ENCODE measurements at places on chromosomes 1 and 21.
A peak's percentile ranks its signal among the peaks of the same experiment; 100 is the strongest.

DNA sequence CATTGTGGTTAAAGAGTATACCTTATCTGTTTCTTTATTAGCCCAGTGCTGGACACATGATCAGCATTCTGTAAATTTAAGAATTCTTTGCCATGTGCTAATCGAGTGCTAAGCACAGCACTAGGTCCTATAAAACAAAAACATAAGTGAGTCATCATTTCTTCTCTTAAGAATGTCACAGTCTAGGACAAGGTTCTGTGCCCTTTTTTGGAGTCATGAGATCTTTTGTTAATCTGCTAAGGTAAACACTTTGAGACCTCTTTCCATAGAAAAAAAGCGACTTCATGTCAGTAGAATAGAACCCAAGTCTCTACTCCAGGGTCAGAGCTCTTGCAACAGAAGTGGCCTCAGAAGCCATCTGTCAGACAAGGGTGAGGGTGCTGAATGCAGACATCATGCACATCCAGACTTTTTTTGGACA, 70.0 kb upstream of the NFIA start:
- DNase-seq, result no peak

DNA sequence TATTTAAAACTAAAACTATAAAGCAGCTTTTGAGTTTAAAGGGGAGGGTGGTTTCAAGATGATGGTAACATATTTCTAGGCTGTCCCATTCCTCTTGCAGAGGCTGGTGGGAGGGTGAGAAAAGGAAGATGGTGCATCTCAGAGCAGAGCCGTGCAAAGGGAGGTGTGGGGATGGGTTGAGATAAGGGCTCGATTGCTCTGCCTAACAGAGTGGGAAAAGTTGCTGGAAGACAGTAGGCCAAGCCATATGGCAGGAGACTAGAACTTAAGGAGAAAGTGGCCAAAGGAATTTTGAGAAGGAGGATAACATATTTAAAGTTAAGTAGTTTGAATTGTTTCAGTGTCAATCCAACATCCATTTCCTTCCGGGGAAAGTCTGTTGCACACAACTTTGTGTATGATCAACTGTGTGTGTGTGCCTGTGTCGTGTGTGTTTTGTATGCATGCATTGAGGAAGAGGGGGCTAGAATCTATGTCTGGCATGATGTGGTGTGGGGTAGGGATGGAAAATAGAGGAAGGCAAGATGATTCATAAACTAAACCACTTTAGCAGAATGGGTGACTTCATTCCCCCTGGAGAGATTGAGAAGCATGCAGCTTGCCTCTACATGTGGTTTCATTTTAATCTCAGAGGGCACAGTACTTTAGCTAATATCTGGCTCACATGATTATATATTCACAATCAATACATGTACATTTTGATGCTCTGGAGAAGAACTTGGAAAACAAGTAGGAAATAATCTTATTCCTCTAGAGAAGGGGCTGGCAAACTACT, 145.0 kb upstream of the DNAH14 start:
- no peak for DNase-seq

DNA sequence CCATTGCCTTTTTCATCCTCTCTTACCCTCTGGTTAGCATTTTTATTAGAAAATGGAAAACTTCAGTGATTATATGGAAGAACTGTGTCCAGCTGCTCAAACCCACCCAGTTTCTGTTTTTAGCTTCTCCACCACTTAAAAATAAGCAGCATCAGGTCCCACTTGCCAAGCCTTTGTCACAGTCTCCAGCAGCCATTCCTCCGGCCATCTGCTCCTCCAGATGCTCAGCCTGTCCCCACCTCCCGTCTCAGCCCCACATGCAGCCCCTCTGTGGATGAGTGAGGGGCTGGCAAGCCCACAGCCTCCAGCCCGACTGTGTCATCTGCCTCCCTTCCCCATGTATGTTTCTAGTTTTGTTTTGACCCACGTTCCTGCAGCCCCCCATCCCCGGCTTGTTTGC, 289.7 kb downstream of the HHAT start:
- no peak for DNase-seq

DNA sequence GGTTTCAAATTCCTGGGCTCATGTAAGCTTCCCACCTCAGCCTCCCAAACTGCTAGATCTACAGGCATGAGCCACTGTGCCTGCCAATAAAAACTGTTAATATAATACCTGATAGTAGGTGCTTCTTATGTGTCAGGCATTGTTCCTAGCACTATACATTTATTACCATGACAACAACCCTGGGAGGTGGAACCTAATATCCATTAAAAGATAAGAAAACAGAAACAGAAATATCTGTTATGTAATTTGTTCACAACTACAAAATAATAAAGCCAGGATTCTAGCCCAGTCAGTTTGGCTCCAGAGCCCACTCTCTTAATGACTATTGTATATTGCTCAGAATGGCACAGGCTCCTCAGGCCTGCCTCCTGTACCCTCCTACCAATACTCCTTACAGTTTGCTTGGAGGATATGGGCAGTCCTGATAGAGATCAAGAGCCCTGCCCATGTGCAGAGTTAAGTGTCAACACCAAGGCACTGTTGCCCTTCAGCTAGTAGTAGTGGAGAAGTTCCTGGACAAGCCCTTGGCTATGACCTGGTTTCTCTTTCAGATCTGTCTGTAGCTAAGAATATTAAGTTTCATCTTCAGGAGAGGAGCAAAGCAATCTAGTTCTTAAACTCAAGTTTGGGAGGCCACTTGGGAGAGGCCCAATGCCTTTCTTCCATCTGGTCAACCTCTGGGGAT, 22.4 kb downstream of the RPL5 start:
- DNase-seq, result no peak

DNA sequence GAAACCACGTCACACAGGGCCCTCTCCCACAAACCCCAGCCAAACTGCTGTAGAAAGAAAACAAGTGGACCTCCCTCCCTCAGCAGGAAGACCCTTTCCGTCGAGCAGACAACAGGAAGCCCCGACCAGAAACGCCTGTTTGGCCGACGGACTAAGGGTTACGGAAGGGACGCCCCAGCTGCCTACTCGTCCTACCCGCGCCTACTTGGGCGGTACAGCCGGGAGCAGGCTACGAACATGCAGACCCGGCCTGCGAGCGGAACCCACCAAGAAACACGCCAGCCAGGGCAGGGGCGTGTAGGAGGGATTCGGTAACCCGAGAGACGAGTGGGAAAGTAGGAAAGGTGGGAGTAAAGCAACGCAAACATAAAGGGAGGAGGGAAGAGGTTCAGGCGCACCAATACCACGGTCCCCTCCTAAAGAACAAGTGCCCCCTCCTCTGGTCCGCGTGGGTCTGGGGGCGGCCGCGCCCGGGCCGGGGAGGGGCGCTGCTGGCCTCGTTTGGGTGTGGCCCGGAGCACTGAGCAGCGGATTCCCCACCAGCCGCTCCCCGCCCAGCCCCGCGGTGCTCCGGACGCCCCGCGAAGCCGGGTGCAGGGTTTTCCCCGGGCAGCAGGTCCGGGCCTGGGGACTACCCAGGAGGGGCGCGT, 450 bp downstream of the S100A10 start:
- DNase-seq, result no peak

- DNase-seq, result no peak
Observed at GRCh38 chr1:18712252-18712600, 81.6 kb downstream of the PAX7 start.

- no peak for DNase-seq
Observed at GRCh38 chr1:37240897-37241296, 206.6 kb upstream of the GRIK3 start.

GRCh38 chr1:63976006-63976405, 202.2 kb downstream of the ROR1 start:
- DNase-seq, result no peak

GRCh38 chr1:63623952-63624351, 30.7 kb downstream of the PGM1 start:
- no peak for DNase-seq

GRCh38 chr1:85502625-85503083, 37.7 kb upstream of the DDAH1 start:
- DNase-seq, result peak; percentile 50

DNA sequence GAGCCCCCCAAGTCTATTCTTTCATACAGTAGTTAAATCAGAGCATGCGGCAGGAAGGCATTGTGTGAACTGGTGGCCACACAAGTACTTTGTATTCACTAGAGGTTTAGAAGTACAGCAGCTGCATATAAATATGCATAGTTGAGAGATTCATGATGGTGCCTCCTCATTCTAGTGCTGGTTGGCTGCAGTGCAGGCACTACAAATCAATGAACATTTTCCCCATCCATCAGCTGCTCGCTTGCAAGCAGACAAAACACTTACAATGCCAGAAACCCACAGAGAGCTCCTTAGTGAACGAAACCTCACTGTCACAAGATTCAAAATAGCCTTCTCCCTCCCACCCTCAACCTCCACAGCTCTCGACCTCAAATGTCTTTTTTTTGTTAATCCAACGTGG, 726.2 kb downstream of the USP25 start:
- no peak for DNase-seq

GRCh38 chr1:246065592-246065991, 441.5 kb downstream of the SMYD3 start:
- DNase-seq, result no peak

DNA sequence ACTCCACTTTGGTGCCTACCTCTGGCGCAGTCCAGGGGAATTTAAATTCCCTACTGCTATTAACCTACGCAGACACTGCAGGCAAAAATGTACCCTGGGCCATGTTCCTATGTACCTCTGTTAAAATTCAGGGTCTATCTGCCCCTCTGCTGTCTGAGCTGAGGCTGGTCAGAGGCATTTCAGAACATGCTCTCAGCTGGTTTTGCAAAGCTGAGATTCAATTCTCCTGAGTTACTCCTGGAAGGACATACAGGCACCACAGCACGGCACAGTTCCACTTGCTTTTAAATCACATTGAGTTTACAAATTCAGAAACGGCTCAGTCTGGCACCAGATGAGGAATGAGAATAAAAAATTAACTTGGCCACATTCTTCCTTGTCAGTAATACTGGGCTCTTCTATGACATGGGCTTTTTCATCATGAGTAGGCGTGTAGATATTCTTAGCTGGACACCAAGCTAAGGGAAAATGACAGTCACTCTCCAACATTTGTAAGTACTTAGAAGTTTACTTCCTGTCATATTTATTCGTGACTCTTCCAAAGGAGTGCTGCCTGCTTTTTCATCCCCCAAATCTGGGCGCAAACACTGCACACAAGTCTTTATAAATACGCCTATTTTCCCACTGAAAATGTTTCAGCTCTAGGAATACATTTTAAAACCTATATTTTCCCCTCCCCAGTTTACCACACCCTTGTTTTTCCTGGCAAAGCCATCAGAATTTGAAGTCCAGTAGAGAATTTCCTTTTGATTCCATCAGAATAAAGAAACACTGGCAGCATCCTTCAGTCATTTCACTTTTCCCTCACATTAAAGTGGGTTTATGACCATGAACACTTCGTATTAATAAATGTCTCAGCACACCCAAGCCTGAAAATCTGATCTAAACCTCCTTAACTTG, 1.9 kb downstream of the C1orf198 start:
- no peak for DNase-seq

GRCh38 chr1:113732802-113733201, 26.5 kb downstream of the PHTF1 start:
- no peak for DNase-seq

- no peak for DNase-seq
Observed at GRCh38 chr1:220875260-220875659, 4.0 kb upstream of the HLX start.

DNA sequence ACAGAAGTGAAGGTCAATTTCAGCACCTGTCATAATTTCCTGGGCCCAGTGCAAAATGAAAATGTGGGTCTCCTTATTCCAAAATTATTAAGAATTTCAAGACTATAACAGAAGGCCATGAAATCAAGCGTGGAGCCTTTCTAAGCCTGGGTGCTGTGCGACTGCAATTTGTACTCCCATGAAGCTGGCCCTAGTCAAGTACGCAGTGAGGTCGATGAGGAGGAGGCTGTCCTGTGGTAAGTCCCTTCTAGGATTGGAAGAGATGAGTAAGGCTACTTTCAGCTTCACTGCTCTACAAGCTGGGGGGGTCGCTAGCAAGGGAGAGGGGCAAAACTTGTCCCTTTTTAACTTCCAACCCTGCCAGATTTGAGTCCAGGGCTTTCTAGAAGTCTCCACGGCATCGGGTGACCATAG, 410 bp upstream of the NUDC start:
- DNase-seq, result no peak

DNA sequence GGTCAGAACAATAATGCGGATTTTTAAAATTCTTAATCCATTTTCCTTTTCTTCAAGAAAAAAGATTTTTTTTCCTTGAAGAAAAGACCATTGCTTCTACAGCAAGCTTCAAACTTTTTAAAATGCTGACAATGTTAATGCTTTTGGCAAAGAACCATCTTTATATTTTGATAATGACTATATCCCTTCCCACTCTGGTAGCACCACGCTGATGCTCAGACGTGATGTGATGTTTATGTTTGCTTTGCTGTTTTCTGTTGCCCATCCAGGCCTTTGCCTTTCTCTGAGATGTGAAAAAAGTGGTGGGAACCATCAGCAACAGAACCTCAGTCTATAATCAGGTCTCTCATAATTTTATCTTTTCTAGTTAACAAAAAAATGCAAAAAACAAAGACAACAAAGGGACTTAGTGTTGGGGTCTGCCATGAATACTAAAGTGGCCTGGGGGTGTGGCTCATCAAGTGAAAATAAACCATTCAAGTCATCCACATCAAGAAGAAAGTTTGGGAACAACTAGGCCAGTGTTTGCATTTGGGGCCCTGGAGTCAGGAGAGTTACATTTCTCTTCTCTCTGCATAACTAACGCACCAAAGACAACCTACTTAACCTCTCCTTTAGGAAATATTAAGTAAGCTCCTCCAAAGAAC, 244.6 kb upstream of the DMRTA2 start:
- DNase-seq, result no peak

DNA sequence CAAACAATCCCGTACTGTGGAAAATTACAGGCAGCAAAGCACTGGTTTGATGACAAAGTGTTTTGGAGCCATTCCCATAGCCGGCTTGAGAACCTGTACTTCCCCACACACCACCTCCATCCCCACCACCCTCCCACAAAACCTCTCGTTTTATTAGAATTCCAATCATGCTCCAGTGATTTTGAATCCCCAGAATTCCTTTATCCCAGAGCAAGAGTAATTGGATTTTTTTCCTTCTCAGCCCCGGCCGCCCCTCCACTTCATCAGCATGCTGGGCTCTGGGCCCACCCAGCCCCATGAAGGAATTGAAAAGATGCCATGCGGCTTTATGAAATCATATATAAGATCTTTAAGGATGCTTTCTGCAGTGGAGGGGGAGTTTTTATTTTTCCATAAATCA, 136.6 kb downstream of the OMA1 start:
- DNase-seq, result peak; percentile 55

- no peak for DNase-seq
Observed at GRCh38 chr1:218772575-218772974, 401.1 kb upstream of the LYPLAL1 start.

DNA sequence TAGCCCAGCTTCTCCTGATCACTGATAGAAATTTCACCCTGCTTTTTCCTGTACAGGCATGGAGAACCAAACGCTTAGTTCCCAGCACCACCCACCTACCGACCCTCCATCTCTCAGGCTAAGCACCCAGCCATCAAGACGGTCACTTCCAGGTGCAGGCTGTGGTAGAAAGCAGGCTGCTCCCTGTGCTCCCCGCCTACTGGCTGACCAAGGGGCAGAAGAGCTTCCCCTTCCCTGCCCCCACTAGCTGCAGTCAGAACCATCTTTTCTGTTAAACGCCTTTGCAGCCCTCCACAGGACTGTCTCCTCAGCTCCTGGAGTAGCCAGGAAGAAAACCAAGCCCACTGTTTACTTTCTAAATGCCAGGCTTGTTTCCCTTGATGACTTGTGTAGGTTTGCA, 23.0 kb downstream of the SPATA46 start:
- DNase-seq, result no peak

All from LoVo (cell line).